Memory B cell (primary cell): ENCODE measurements at places on chromosomes 4 and X.

GRCh38 chrX:40108959-40109287, 11.2 kb upstream of the BCOR start:
- no peak for DNase-seq

DNA sequence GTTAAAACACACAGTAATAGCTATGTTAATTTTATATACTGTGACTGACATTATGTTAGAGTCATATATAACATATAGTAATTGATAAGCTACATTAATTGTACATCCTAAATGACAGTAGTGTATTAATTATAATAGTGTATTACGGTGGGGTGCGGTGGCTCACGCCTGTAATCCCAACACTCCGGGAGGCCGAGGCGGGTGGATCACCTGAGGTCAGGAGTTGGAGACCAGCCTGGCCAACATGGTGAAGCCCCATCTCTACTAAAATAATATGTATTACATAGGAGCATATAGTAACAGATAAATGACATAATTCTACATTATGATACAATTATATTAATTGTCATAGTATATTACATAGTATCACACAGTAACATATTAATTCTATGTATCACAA, 12.2 kb downstream of the ASMTL start:
- no peak for DNase-seq

DNA sequence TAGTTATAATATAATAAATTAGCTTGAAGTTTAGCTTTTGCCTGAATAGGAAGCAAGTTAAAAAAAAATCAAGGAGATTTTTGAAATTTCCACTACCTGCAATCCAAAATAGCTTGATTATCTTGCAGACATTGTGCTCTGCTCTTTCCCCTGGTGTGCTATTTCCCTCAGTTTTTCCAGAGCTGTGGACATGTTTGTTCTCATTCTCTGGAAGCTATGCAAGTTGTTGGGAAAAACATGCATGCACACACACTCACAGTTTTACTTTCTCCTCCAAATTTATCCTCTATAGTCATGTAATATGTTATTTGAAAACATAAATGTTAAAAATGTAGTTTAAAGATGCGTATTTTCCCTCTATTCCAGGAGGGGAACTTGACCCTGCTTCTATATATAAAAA, 225.8 kb upstream of the ARSJ start:
- DNase-seq: no peak

DNA sequence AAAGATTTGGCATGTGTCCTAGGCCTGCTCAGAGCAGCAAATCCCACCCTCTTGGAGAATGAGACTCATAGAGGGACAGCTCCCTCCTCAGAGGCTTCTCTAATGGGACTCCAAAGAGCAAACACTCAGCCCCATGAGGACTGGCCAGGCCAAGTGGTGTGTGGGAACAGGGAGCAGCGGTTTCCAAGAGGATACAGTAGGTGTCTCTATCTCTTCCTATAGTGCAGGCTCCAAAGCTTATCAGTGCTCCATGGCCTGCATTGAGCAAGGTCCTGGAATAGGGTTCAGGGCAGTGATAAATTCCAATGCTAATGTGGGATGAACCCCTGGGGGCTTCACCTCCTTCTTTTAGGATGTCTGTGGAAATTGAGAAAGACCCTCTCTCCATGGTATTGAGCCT, 15.7 kb upstream of the MAGEA10 start:
- no peak for DNase-seq

GRCh38 chr4:125481334-125482045, 166.7 kb downstream of the FAT4 start:
- no peak for DNase-seq

- no peak for DNase-seq
Observed at GRCh38 chr4:109947457-109947856, 34.8 kb downstream of the EGF start.

DNA sequence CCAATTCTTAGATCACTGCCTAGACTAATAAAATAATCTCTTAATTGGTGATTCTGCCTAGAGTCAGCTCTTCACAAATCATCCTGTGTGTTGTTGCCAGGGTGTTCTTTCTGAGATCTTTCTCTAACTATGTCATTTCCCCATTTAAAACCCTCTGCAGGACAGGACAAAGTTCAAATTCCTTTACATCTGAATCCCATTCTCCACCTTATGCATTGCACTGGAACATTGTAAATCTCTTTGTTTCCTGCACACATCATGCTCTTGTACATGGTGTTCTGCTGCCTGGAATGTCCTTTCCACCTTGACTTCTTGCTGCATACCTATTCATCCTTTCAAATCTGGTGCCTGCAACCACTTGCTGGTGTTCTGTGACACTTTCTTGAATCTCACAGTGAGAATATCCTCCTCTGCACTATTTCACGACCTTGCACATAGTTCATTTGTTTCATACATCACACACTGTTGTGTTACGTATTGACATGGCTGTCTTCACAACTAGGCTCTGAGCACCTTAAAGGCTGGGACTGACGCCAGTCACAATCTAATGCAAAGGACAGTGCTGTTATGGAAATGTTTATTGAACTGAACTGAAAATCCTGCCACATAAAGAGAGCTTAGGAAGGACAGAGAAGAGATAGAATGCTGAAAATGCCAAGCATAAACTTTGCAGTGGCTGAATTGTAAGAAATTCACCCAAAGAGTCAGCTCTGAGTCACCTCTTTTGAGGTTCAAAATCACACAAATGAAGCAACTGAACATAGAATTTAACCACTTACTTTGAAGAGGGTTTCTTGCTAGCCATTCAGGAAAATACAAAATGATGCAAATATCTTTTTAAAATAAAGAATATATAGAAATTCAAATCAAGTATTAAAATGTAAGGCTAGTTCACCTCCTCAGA, 26.4 kb upstream of the SMIM14 start:
- no peak for DNase-seq

GRCh38 chrX:19563327-19563726, 48.0 kb upstream of the MAP3K15 start:
- DNase-seq: no peak

DNA sequence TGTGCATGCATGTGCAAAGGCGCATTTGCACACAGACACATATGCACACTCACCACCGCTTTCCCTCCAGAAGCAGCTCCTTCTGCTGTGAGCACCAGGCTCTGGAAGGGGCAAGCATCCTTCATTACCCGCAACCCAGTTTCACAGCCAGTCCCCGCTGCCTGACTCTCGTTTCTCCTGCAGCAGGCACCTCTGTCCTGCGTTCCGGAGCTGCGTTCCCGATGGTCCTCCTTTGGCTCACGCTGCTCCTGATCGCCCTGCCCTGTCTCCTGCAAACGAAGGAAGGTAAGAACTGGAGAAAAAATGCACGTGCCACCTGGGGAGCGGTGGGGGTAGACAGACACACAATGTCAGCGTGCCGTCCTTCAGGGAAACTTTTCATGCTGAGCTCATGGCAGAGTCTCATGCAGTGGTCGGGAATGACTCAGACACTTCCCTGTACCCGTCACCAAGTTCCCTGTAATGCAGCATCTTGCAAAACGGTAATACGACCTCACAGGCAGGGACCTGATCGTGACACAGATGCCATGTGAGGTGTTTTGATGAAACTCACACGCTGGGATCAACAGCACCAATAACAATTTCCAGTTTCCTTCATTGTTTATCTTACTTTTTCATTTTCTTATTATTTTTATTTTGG, 5.1 kb downstream of the IL3RA start:
- no peak for DNase-seq

GRCh38 chrX:108875548-108875947, 139.2 kb upstream of the IRS4 start:
- no peak for DNase-seq

DNA sequence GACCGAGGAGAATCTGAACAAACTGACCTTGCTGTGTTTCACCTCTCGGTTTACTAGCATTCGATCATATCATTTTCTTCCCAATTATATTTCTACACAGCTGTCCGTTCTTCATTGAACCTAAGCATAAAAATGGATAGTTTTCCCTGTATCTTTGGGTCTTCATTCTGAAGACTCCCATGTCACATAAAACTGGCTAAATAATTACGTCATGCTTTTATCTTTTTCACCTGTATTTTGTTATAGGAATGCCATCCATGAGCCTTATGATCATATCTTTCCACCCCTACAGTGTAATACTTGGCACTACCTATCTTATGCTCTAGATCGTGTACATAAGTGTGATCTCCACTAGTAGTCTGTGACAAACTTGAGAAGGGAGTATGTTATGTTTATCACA, 456.1 kb downstream of the FGF13 start:
- no peak for DNase-seq

GRCh38 chr4:102321260-102321995, 23.9 kb downstream of the SLC39A8 start:
- no peak for DNase-seq

GRCh38 chr4:24094726-24095125, 204.9 kb upstream of the PPARGC1A start:
- DNase-seq: no peak

GRCh38 chr4:28639747-28640146, 1779.1 kb downstream of the STIM2 start:
- no peak for DNase-seq

DNA sequence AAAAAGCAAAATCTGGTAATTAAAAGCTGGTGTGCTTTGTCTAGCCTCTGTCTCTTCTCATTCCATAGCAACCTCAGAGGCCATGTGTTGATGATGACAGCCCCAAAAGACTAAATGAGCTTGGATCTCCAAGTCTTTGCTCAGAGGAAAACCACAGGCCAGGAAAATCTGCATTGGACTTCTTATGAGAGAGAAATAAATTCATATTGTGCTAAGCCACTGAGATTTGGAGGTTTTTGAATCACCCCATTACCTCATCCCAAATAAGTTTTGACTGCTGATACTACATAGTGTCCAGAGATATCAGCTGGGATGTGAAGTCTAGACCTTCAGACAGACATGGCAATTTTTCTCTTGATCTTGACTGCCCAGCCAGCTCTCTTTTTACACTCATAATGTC, 178.6 kb upstream of the DIPK2B start:
- no peak for DNase-seq
